A549 treated with Mapracorat at 1 μM for 4 hours (cell line): ENCODE measurements at places on chromosomes 3 and 15. TPM values are rescaled to one million over a fixed set of nuclear protein-coding genes. Genes with fewer than 3 reads are reported as not detected.

CHMP2B gene
- 92.6 to 119 TPM (median 100 TPM) in 5 replicates for total RNA-seq

UBA7 gene
- 0.30 to 0.70 TPM (median 0.41 TPM) in 5 replicates for total RNA-seq

CCR1 gene
- not detected in 5 replicates for total RNA-seq

C15orf62 gene
- total RNA-seq = 0.07 TPM in 3 of 5 replicates, not detected in the others

RNF7 gene
- total RNA-seq = 132 to 143 TPM (median 139 TPM) in 5 replicates

TEX55 gene
- not detected in 5 replicates for total RNA-seq

TMEM44 gene
- 9.7 to 11.6 TPM (median 10.4 TPM) in 5 replicates for total RNA-seq

SETD2 gene
- total RNA-seq = 16.3 to 22.9 TPM (median 18.8 TPM) in 5 replicates

AMT gene
- 0.28 to 0.73 TPM (median 0.44 TPM) in 4 of 5 replicates, not detected in the other for total RNA-seq

IL5RA gene
- total RNA-seq = not detected in 5 replicates

BSN gene
- 0.09 to 0.41 TPM (median 0.13 TPM) in 5 replicates for total RNA-seq

HDC gene
- total RNA-seq = 0.08 to 0.10 TPM (median 0.08 TPM) in 3 of 5 replicates, not detected in the others

ZNF280D gene
- 13.9 to 17.1 TPM (median 15.1 TPM) in 5 replicates for total RNA-seq

LRRIQ4 gene
- not detected in 5 replicates for total RNA-seq

PDCD7 gene
- 24.5 to 29.7 TPM (median 27.7 TPM) in 5 replicates for total RNA-seq

IRAK2 gene
- total RNA-seq = 15.6 to 20.5 TPM (median 16.6 TPM) in 5 replicates
